ENCODE measurements at places on chromosomes 1 and 21.
A peak's percentile ranks its signal among the peaks of the same experiment; 100 is the strongest.

- no peak for DNase-seq
Measured at GRCh38 chr21:44874240-44874496, 678 bp upstream of the PTTG1IP start.

DNA sequence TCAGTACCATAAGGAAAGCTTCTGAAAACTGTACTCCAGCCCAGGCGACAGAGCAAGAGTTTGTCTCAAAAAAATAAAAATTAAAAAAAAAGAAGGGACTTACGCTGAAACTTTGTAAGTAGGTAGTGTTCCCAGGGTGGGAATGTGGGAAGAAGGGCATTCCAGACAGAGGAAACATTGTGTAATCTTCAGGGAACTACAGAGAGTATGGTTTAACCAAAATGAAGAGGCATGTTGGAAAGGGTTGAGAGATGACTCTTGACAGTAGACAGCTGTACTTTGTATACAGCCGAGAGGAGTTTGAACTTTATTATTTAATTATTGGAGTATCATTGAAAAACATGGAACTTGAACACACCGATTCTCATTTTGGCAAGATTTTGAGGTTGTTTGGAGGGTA, 43.0 kb downstream of the PPP2R5A start:
- DNase-seq, result no peak

DNA sequence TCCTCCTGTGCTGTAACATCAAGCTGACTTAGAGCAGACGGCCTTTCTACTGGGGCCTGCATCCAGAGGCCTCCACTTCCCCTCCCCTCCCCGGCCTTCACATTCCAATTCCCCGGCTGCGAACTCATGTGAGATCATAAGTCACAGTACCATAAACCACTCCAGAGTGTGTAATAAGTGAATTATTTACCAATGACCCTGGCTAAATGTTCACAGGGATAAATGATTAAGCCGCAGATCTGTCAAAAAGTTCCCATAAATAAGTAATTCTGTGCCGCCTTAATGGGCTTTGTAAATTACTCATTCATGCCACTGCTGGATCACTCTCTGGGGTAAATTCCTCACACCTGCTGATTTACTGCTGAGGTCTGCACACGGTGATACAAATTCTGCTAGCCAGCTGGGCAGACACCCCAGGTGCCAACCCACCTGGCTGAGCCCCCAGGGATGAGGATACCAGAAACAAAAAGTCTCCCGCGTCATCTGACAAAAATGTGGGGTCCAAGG, 27.4 kb upstream of the KIRREL1 start:
- DNase-seq, result peak; percentile 68

- DNase-seq, result no peak
Measured at GRCh38 chr1:81812712-81813111, 12.0 kb downstream of the ADGRL2 start.

DNA sequence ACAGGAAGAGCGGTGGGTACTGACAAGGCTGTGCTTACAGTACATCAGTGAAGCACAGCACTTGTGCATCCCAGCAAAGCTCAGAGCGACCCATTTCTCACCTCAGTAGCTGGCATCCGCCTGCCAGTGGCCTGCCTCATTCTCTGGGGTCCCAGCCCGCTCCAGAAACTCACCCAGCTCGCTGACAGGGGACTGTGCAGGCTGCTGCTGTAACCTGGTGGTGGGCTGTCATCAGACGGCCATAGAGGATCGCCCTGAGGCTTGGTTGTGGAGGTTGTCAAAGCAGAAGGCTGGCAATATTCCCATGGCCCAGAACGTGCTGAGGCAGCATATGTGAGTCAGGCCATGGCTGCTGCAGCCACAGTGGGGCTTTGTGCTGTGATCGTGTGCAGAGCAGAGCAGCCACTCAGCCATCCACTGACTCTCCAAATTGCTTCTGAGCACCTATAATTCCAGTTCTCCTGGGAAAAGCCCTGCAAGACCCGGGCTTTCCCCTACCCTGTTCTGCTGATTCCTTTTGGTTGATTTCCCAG, 13.6 kb upstream of the GPR137B start:
- DNase-seq, result no peak

- no peak for DNase-seq
Measured at GRCh38 chr1:5098981-5099385, 444.6 kb downstream of the AJAP1 start.

All from fibroblast of skin of left quadriceps (primary cell).